ENCODE measurements at places on chromosomes 5 and 9.

- DNase-seq, result no peak
These were observed 43.4 kb upstream of the VCAN start for GRCh38 chr5:83428126-83428525.

DNA sequence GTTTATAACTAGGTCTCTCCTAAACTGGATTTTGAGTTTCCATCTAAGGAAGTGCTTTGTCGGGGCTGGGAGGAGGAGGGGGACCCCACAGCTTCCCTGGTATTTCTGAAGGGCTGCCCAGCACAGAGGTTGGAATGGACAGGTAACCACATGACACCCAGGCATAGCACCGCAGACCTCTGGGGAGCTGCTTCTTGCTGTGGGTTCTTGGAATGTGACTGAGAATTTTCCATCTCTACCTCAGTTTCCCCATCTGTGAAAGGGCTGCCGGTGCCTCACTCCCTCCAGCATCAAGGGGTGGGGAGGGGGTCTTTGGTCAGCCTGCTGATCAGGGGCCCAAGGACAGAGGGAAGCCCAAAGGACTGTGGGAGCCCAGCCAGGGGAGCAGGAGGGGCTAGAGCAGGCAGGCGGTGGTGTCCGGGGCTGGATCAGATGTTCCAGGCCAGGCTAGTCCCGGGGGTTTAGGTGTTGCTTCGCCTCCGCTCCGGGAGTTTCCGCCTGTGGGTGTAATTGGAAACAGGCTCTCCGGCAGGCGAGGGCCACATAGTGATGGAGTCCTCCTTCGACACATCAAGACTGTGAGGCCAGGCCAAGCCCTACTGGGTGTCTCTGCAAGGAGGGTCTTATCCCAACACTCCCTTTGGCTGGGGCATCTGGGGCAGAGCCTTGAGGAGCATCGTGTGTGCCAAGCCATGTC, 3.3 kb downstream of the OLFML2A start:
- DNase-seq, result no peak

DNA sequence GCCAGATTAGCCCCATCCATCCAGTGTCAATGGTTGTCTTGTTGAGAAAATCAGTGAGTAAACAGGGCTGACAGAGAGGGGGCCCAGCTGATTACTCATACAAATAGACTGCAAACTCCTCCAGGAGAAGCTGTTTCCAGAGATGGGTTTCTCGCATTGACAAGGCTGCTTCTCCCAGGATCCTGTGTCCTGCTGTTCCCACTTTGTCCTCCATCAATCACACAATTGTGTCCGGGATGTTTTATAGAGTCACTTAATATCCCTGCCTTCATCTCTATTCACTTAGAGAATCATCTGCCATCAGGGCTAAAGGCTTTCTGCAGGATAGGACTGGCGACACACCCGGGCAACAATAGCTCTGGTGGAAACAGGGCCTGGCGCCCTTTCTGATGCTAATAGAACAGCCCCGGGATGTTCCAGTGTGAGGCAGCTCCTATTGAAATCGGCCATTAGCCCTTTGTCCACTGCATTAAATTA, 71.7 kb upstream of the TBCA start:
- DNase-seq, result no peak

DNA sequence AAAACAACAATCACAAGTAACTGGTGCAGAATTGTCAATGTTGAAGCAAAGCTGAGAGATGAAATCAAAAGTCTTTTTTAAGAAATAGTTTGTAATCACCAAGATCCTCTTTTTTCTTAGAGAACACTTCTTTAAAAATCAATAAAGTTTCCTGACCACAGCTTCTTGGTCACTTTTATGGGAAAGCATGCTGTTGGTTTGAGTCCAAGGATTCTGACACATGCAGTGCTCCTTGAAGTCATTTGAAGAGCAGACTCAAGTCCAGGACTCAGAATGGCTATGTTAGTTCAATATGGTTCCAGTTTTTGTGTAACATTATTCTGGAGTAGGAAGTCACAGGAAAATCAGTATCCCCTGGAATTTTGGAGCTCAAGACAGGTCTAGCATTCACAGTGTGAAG, 480.6 kb downstream of the NR2F1-AS1 start:
- no peak for DNase-seq

DNA sequence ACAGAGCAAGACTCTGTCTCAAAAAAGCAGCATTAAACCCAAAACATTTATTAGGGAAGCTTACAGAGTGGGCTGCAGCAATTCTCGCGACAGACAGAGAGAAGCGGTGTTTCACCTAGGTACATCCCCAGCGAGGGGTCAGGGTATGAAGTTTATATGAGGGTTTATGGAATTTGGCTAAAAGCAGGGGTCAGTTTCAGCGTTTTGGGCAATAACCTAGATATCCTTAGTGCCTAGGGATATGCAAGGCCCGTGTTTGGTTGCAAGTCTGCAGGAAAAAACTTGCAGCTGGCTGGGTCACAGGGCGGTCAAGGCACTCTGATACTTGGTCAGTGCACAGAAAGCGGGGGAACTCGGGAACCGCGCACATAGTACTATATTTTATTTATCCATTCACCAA, 649 bp upstream of the GLE1 start:
- DNase-seq, result no peak

- DNase-seq, result no peak
These were observed 51.8 kb downstream of the DUSP1 start for GRCh38 chr5:172719211-172719610.

- DNase-seq, result no peak
These were observed 1163.0 kb downstream of the TAF11L14 start for GRCh38 chr5:18797222-18797621.

DNA sequence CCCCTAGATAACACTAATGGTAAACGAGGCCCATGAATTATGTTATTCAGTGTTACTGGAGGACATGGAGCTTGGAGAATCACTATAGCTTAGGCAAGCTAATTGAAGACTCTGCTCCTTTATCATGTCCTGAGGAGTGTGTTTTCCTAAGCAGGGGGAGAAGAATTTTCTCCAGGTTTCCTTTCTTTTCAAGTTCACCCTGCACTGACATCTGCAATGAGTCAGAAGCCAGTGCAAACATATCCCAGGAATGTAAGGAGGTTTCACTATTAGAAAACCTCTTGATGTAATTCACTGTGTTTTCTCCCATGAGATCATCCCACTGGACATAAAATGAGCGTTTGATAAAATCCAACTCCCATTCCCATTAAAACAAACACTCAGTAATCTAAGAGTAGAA, 75.6 kb downstream of the DMRT2 start:
- no peak for DNase-seq

DNA sequence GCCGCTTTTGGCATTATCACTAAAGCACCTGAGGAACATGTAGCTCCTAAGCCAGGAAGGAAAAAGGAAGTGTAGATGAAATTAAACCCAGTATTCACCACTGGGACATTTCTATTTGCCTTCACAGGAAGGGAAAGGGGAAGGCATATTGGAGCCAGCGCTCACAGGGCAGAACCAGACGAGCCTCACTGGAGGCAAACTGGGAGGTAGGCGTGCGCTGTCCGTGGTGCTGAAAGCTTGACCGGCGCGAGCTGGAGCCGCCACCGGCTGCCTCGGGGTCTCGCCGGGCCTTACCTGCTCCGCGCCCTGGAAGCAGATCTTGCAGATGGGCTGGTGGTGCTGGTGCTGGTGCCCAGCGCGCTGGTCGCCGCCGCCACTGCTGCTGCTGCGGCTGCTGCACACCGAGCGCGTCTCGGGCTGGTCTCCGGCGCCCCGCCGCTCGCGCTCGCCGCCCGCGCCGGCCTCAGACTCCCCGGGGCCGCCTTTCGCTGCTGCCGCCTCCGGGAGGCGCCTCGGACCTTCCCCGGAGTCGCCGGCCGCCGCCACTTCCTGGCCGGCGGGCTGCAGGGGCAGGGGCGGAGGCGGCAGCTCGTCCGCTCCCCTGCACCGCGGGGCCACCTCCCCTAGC, 732 bp downstream of the MARCHF11 start:
- no peak for DNase-seq

GRCh38 chr5:158975363-158975762, 124.4 kb downstream of the EBF1 start:
- no peak for DNase-seq

DNA sequence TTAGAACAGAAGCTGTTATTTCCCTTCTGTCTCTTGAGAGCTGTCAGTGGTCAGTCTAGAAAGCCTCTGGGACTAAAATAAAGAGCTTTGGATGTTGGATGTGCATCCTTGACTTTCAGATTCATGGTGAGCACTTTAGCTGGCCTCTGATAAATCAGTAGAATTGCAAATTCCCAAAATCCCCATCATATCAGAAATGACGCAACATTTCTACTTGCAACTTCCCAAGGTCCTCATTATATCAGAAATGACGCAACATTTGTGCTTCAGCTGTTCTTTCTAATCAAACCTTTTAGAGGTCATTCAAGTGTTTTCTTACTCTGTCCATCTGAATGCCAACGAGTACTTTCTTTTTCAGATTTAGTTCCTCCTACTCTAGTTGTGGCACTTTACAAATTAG, 167.3 kb upstream of the MOCS2 start:
- no peak for DNase-seq

All from natural killer cell treated with Interleukin-12 subunit alpha and Interleukin-12 subunit beta and Interleukin-15 and Interleukin-18, amount 100 ng/mL, for 72 hours (primary cell).